Chondrocyte (in vitro differentiated cells): ENCODE measurements at places on chromosomes 3 and 15. TPM values are rescaled to one million over a fixed set of nuclear protein-coding genes. Genes with fewer than 3 reads are reported as not detected.

The HYAL2 gene
- 31.3 to 37.0 TPM (median 36.8 TPM) in 3 replicates for total RNA-seq

The PYGO1 gene
- total RNA-seq, result 20.3 to 21.0 TPM (median 20.5 TPM) in 3 replicates

DNA sequence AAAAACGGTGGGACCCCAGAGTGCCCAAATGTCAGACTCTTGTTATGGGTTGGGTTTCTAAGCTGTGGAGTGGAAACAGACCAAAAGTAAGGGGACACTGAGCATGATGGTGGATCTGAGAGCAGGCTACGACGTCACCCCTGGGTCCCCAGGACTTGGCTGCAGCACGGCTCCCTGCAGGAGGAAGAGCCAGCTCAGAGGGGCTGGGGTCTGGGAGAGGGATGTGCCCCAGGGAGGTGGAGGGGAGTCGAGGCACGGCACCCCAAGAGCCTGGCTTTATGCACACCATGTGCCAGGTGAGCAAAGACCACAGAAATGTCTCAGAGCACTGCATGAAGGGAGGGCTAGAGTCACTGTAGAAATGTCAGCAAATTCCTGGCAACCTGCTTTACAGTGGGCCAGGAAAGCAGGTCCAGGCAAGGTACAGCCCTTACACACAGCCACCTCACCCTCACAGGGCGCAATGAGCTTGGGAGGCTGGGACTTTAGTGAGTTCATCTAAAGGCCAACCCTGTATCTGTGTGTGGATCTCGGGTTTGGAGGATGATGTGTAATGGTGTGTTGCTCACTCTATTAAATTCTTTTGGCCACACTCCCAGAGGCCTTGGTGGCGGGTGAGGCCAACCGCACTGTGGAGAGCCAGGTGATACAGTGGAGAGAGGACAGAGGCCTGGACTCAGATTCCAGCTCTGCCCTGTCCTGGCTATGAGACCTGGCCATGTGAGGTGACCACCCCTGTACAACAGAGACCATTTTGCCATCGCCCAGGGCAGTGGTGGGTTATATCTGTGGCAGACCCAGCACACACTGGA lies 14.1 kb downstream of the CTSH start:
- DNase-seq, result no peak

DNA sequence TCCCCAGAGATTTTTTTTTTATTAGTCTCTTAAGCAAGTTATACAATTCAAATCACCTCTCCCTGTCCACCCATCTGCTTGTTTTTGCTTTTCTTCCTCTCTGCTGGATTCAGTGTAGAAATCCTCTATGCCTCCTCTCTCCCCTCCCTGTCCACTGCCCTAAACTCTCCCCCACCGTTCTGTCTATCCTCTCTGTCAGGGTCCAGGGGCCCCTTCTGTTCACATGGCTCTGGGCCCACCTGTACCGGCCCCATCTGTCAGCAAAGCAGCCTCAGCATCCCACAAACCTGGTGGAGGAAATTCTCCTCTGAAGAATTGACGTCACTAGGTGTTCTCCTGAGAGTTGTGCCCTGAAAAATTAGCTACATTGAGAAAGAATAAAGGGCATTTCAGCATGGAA lies 137.6 kb upstream of the CMC1 start:
- DNase-seq, result no peak

- DNase-seq, result no peak
Observed at GRCh38 chr3:157958457-157958856, 147.8 kb downstream of the SHOX2 start.

DNA sequence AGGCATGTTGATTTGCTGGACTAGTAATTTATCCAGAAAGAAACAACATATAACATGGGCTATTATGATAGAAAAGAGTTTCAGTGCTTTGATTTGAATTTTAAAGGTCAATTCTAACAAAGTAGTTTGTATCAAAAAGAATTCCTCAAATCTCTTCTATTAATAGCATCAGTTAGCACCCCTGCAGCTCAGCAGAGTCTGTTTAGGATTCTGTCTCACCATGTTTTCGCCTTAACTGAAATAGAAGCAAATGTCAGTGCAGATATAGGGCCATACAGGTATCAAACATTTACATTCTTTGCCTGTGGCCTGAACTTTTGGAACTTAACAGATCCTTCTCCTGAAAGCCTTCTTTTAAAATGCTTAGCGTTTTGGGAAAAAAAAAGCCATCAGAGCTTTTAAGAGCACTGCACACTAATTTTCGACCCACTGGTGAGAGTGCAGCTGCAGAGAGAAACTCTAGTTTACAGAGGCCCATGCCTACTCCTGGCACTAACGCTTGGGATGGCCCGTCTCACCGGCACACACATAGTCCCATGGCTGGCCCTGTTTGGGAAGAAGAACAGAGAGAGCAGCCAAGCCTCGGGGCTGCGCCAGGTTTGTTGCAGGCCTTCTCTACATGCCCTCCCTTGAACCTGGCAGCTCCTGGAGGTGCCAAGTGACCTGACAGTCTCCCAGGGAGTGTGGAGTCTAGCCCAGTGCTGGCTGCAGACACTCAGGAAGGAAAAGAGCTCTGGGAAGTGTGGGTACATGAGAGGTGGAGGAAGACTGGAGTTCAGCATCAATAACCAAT lies 9.9 kb upstream of the PAQR9 start:
- no peak for DNase-seq

The TMC3 gene
- not detected in 3 replicates for total RNA-seq

DNA sequence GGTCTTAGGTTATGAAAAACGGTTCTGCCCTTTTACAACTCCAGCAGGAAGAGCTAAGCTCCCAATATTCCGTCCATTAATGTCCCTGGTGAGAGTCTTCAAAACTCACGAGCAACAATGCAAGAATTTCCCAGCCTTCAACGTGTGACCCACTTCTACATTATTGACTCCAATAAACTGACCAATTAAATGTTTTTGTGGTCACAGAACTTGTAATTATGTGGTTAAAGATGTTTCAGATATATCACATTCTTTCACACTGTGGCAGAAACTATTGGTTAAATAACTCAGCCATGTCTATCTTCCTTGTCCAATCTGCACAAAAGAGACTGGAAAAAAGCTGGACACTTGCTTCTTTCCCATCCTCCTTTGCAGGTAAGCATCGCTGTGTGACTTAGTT lies 286.6 kb upstream of the ADAMTS9 start:
- DNase-seq, result no peak

The OXTR gene
- 48.5 to 90.8 TPM (median 48.8 TPM) in 3 replicates for total RNA-seq

GRCh38 chr15:35757361-35757760 lies 211.4 kb upstream of the DPH6 start:
- DNase-seq, result no peak

The LSAMP gene
- total RNA-seq, result 1.1 to 1.8 TPM (median 1.4 TPM) in 3 replicates

DNA sequence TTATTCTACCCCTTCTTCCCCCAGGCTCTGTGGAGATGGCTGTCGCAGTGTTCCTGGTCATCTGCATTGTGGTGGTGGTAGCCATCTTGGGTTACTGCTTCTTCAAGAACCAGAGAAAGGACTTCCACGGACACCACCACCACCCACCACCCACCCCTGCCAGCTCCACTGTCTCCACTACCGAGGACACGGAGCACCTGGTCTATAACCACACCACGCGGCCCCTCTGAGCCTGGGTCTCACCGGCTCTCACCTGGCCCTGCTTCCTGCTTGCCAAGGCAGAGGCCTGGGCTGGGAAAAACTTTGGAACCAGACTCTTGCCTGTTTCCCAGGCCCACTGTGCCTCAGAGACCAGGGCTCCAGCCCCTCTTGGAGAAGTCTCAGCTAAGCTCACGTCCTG lies 12.9 kb downstream of the SPINT1 start:
- peak; percentile 76 for DNase-seq

GRCh38 chr3:77071364-77071763 lies 31.5 kb downstream of the ROBO2 start:
- no peak for DNase-seq

DNA sequence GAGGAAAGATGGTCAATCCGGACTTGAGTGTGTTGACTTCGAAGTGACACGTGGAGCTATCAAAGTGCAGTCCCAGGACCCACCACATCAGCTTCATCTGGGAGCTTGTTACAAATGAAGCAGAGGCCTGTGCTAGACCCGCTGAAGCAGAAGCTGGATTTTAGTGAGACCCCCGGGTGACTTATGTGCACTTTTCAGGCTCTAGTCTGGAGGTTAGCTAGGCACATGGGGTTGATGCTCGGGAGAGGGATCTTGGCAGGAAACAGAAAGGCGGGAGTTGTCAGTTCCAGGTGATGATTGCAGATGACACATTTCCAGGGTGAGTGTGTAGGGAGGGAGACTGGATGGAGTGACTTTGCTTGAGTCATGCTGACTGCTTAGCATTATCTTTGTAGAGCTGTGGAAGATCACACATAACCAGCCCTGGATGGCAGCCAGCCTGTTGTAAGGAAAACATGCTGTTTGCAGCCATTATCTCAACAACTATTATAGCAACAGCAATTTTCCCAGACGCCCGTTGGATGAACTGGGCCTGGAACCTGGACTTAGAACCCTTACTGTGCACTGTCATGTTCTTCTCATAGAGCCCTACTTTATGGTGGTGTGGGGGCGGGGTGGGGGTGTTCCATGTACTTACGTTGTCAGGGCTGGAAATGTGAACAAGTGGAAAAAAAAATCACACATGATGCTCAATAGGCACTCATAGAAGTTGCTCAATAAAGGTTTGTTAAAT lies 122.4 kb downstream of the THSD4 start:
- no peak for DNase-seq

- DNase-seq, result no peak
Observed at GRCh38 chr3:98602078-98602678, 8.8 kb upstream of the CPOX start.

The CYP1A2 gene
- not detected in 3 replicates for total RNA-seq

DNA sequence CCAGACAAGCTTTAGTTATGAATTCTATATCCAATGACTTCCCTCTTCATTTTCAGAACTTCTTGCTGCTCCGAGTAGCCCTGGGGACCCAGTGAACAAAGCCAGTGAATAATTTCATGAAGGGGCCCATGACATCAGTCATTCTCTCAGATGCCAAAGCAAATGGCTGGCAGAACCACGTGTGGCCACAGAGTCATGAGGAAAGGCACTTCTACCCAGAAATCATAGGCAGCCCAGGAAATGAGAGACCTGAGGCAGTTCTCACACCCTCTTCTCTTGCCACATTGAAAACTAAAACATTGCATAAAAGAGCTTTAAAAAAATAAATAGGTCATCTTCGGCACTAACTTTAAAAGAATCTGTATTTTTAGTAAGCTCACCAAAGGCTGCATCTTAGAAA lies 4.3 kb upstream of the UACA start:
- no peak for DNase-seq

The SCG5 gene
- 1.3 to 2.6 TPM (median 2.5 TPM) in 3 replicates for total RNA-seq

The ARRDC4 gene
- total RNA-seq, result 4.9 to 20.6 TPM (median 5.5 TPM) in 3 replicates

The FANCD2OS gene
- not detected in 3 replicates for total RNA-seq

The SOX14 gene
- not detected in 3 replicates for total RNA-seq

DNA sequence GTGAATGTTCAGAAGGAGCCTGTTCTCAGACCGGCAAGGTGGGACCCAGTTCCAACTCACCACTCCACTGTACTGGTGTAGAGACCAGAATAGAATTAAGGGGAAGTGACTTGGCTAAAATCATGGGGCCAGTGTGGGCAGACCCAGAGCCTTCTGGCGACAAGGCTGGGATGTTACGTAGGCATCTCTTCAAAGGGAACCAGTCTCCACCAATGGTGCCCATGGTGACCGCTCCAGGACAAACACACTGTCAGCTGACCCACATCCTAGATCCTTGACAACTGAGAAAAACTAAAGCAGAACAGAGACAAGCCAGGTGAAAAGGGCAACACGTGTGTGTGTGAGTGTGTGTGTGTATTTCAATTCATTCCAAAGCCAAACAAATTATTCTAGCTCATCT lies 321.7 kb upstream of the FRG2C start:
- no peak for DNase-seq

- DNase-seq, result no peak
Observed at GRCh38 chr15:74263466-74263865, 27.3 kb downstream of the CCDC33 start.

The CPLX3 gene
- total RNA-seq, result not detected in 3 replicates

The ZNF662 gene
- not detected in 3 replicates for total RNA-seq

GRCh38 chr15:74172701-74173379 lies 670 bp upstream of the ISLR start:
- no peak for DNase-seq

The EEFSEC gene
- 12.2 to 20.8 TPM (median 12.5 TPM) in 3 replicates for total RNA-seq

GRCh38 chr15:69472046-69472445 lies 19.4 kb downstream of the RPLP1 start:
- no peak for DNase-seq

DNA sequence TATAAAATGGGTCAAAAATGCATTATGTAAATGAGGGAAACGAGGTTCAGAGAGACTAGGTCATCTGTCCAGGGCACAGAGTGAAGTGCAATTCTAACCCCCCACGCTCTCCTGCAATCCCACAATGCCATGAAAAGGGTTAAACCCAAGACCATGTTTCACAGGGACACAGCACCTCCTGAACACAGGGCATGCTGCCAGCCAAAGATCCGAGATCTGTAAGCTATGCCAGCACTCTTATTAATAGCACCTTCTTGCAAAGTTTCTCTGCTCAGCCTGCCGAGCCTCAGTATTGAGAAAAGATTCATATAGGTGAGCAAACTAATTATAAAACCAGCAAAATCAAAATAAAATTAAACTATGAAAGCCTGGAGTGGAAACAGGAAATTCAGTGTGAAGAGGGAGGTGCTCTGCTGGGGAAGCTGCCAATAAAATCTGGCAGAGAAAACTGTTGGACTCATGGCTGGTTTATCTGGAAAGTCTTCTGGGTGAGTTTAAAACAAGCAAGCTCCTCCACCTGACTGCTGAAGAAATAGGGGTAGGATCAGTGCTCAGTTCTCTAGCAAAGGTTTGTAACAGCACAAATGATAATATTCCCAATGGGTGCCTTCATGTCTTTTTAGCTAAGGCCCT lies 50.3 kb downstream of the LRIG1 start:
- DNase-seq, result no peak

The MAP1A gene
- 95.3 to 99.9 TPM (median 96.3 TPM) in 3 replicates for total RNA-seq
